ENCODE measurements at places on chromosomes 4 and X.

DNA sequence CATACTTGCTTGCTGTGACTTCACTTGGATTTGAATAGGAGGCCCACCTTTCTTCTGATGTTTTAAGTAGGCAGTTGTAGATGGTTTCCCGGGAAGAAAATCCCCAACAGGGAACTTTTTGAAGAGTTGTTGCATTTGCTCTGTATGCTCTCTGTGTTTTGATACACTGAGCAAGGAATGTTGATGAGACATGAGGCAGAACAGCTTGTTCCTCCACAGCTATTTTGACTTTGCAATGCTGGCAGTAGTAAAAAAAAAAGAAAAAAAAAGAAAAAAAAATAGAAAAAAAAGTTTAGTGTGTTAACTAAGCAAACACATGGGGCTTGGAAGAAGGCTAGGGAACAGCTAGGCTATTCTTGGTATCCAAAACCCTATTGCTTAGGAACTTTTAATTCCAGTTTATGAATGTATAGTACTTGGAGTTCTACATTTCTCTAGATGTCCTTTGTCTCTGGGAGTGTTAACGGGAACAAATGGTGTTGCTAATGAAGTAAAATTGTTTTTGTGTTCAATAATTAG, 23.4 kb upstream of the PAQR3 start:
- no peak for DNase-seq

DNA sequence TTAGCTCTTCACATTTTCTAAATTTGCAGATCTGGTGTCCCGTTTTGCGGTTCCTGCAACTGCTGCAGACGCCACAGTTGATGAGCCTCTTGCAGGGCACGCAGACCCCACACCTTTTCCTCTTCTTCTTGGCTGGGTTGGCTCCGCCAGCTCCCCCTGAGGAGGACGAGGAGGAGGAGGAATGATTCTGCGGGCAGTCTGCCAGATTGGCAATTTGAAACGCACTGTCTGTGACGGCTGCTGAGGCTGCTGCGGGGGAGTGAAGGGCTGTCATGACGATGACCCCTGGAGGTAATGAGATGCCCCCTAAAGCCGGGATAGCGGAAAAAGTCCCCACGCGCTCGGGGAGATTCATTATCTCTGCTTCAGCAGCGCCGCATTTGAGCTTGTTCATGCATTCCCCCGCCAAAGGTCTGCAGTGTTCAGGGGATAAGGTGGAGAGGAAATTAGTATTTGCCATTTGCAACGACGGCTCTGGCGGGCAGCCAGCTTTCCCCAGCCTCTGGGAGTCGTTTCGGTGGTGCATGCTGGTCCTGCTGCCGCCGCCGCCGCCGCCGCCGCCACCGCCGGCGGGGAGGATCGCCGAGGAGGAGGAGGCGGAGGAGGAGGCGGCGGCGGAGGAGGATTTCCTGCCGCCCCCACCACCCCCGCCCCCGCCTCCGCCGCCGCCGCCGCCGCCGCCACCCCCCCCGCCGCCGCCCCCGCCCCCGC, 3.8 kb downstream of the CXXC4 start:
- no peak for DNase-seq

DNA sequence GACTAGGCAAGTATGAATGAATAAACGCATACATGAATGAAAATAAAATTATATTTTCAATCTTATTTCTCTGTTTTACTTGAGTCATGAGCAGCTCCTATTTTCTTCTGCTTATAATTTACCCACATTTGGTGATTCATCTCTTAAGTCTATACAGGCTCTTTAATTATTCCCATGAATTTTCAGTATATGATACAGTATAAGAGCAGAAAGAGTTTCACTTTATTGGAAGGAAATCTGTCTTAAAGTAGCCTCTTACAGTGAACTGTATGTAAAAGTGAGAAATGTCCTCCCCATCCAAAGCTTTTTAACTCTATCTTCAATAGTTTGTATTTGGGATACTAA, 50.8 kb downstream of the TMEM165 start:
- no peak for DNase-seq

DNA sequence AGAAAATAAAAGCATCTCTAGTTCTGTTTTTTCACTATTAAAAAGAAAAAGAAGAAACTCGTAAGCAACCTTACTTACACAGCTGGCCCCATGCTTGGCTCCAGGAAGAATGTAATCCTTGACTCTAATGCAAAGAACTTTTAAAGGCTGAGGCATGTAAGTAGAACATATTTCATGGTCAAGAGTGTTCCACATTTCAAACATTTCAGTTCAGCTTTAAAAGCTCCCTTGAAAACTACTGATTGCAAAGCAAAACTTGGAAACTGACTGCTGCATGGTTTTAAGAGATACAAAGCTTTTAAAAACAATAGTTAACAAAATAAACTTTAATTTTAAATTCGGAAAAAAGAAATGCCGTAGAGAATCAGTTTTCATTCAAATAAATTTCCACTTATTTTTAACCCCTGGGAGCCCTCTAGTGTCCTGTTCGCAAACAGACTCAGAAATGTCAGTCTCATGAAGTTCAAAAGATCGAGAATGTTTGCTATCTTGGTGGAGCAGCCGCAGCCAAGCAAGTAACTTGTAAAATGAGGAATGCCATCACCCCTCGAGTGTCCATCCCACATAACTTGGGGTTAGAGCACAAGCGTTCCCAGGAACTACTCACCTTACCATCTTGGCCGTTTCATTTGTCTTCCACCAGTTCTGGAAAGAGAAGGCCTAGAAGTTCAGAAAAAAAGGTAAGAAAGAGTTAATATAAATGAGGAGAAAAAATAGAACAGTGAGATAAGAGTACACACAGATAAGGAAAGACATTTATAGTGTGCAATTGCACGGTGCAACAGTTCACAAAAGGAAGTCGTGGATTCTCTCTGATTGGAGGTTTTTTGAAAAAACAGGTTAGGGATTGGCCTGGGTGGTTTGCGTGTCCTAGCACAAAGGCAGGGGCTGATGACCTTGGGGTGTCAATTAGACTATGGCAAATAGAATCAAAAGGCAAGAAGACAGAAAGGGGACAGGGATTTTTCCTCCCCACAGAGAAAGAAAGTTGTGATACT, at the start of gene GASK1B:
Gene GASK1B, minus strand, starts transcription at position 765 of the 998 bp plus-strand sequence. CDS start 1,650 bp downstream, outside the sequence.
- no peak for DNase-seq

DNA sequence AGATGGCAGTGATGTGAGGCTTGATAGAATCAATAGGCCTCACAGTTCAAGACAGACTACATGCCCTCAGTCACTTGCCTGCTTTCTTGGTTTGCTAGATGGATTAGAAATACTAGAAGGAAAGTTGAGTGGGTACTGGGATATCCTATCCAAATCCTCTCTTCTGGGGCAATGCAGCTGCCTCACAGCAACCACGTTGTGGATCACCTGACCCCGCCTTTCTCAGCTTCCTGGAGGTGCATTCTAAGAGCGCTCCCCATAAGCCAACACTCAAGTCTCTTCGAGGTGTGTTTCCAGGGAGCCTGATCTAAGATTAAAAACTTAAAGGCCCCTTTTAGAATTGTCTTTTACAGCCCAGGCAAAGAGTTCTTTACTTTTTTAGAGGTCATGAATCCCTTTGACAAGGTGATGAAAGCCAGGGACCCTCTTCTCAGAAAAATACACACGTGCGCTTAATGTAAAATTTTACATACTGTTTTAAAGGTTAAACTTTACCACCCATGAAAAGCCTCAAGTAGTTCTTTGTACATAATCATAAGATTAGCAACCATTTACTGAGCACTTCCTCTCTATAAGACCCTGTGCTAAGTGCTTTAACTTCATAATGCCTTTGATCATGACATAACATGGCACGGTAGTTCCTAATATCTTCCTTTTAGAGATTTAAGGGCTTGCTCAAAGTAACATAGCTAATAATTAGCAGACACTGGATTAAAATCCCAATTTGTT, 840 bp upstream of the RPL34 start:
- DNase-seq: no peak

DNA sequence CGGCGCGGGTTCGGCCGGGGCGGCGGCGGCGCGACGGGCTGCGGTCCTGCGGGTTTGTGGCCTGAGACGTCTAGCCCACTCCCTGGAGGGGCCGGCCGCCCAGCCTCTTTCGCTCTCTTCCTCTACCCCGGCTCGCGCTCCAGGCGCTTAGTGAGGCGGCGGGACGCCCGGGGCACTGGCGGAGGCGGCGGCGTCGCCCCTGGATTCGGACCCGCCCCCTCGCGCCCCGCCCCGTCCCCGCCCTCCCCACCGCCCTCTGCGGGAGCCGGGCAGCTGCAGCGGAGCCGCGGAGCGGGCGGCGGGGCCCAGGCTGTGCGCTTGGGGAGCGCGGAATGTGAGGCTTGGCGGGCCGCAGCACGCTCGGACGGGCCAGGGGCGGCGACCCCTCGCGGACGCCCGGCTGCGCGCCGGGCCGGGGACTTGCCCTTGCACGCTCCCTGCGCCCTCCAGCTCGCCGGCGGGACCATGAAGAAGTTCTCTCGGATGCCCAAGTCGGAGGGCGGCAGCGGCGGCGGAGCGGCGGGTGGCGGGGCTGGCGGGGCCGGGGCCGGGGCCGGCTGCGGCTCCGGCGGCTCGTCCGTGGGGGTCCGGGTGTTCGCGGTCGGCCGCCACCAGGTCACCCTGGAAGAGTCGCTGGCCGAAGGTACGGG, at the start of gene BMP2K:
Gene BMP2K, plus strand, starts transcription at position 272 of the 650 bp plus-strand sequence. Its CDS starts 194 bp downstream, at position 466.
- peak; percentile 36 for DNase-seq

GRCh38 chrX:40086569-40087335, 11.0 kb downstream of the BCOR start:
- DNase-seq: no peak

All from bone marrow (tissue), 2 donors.